GM03348 (cell line): ENCODE measurements at places on chromosomes 7 and 10.

GRCh38 chr7:2521952-2522591 lies 2.5 kb downstream of the LFNG start:
- no peak for DNase-seq

GRCh38 chr7:127550247-127550646 lies 35.1 kb downstream of the GCC1 start:
- DNase-seq, result no peak

GRCh38 chr7:25427721-25428120 lies 199.4 kb upstream of the NPVF start:
- DNase-seq, result no peak

DNA sequence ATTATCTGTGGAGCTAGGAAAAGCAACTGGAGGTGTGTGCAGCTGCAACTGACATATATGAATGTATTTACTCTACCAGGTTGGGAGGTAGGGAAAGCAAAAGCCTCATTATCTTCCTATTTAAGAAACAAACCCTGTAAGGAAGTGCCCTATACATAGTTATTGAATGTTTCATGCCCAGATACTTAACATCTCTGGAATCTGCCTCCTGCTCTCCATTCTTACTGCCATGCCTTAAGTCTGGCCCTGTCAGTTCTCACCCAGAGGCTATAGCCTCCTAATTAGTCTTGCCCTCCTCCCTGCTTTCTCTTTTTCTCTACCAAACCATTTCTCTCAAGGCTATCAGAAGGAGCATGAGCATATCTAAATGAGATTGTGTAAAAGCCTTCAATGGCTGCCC lies 542.6 kb upstream of the LRRN3 start:
- no peak for DNase-seq

DNA sequence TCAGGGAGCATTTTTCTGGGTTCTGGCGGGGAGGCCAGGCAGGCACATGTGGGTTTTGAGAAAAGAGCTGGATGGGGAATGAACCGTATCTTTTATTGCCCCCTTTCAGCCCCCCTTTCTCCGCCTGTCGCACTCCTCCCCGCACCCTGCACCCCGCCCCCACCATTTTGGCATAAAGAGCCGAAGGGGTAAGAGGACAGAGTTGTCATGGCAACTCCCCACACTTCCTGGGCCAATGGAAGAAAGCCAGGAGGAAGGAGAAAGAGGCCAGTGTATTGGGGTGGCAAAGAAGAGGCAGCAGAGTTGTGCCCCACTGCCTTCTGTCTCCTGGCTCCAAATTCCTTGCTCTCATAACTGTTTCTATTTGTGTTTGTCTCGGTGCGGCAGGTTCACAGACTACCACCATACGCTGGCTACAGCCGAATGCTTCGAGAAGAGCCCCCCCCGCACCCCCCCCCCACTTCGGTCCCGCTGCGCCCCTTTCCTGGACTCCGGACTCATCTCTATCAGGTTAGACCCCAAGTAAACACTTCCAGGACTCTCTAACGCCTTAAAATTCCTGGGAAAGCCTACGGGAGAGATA lies 3.4 kb downstream of the KCNIP2 start:
- peak; percentile 26 for DNase-seq

GRCh38 chr10:21602313-21602712 lies 68.3 kb downstream of the MLLT10 start:
- DNase-seq, result no peak

DNA sequence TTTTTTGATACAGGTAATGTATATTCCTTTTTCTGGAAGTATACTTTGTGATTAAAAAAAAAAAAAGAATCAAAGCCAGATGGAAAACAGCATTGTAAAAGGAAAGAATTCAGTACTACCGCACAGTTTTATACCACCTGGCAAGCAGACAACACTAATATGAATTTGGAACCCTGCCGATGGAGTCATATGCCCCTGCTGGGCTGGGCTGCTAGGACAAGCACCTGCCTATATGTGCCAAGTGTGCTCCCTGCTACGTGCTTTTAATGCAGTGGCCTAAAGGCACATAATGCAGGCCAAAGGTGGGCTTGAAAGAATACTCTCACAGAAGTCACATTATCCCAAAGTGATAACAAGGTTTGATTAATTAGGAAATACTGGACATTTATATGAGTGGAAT lies 29.8 kb upstream of the WAC start:
- no peak for DNase-seq
